Neural crest cell (in vitro differentiated cells): ENCODE measurements at places on chromosomes 11 and 22. TPM values are rescaled to one million over a fixed set of nuclear protein-coding genes. Genes with fewer than 3 reads are reported as not detected.
A peak's percentile ranks its signal among the peaks of the same experiment; 100 is the strongest.

OR56A1 gene
- 0.14 and 0.16 TPM in 2 replicates for total RNA-seq

BATF2 gene
- 0.21 and 0.30 TPM in 2 replicates for total RNA-seq

STK33 gene
- 17.3 and 24.2 TPM in 2 replicates for total RNA-seq

GP1BB gene
- 4.6 and 4.8 TPM in 2 replicates for total RNA-seq

- DNase-seq = no peak
Observed at GRCh38 chr11:28209906-28210305, 101.7 kb downstream of the METTL15 start.

- no peak for DNase-seq
Observed at GRCh38 chr11:100730266-100730665, 43.2 kb downstream of the ARHGAP42 start.

GRCh38 chr11:12942157-12942556 lies 67.0 kb upstream of the RASSF10 start:
- DNase-seq = no peak

MMP3 gene
- total RNA-seq = not detected in 2 replicates

- no peak for DNase-seq
Observed at GRCh38 chr11:118186346-118187107, 10.1 kb upstream of the SCN2B start.

GRCh38 chr11:27812341-27812740 lies 112.1 kb upstream of the BDNF start:
- no peak for DNase-seq

DNA sequence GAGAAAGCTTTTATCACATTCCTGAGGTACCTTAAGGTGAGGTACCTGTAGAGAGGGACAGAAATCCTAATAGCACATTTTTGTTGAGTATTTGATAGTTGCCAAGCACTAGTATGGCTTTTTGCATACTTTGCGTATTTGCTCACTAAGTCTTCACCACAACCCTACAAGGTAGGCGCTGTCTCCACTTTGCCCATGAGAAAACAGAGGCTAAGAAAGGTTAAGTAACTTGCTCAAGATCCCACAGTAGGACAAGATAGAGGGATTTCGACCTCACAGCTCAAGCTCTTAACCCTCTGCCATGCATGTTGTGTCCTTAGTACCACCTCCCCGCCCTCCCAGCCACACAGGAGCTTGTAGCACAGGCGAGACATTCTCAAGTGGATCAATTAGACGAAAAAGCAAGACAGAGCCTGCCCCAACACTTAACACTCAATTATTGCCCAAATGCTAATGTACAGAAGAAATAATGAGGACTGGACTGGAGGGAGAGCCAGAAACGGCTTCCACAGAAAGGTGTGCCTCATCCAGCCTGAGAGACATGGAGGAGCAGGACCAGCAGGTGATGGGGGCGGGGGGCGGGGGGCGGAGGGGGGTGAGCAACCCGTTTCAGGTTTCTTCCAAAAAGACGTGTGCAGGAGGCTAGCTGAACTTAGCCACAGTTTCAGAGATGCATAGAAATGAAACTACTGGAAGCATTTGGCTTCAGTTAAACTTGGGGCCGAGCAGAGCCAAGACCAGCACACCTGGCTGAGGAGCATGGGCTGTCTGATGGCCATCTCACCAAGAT lies 26.7 kb upstream of the CD44 start:
- no peak for DNase-seq

- DNase-seq = peak; percentile 18
Observed at GRCh38 chr11:63871962-63872799, 33.3 kb downstream of the MARK2 start.

DNA sequence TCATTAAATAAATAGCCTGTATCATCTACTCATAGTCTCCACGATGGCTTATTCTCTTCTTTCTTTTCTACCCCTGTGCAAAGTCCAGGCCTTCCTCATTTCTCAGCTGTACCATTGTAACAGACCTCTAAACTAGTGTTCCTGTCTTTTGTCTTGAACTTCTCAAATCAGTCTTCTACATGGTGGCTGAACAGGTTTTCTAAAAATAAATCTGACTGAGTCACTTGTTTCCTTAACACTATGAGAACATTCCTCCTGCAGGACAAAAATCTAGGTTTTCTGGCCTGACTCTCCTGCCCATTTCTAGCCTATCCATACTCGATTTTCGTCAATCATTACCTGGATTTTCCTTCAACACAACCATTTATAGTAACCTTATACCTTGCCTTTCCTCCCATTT lies 1080.8 kb upstream of the TENM4 start:
- no peak for DNase-seq

DNA sequence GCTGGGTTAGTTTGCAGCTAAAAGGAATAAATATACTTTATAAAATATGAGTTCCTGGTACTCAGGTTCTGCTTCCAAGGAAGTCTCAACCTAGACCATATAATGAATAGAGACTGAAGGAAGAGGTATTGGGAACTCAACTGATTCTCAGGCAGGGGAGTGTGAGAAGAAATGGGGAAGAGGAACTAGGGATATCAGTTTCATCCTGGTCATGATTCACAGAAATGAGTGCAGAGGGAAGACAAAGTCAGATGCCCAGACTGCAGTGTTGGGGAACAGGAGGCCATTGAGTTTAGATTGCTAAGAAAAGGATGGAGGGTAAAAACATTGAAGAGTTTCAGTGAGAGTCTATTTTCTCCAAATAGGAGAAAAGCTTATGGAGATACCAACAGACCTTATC lies 28.8 kb downstream of the PLAAT5 start:
- DNase-seq = no peak

APOL6 gene
- total RNA-seq = 0.02 TPM in 1 of 2 replicates, not detected in the other

GRCh38 chr22:38260761-38261681 lies 11.8 kb downstream of the TMEM184B start:
- DNase-seq = no peak

GRCh38 chr11:17766590-17766989 lies 32.0 kb downstream of the KCNC1 start:
- DNase-seq = no peak

OR10A2 gene
- total RNA-seq = not detected in 2 replicates

FREY1 gene
- 2.5 and 3.3 TPM in 2 replicates for total RNA-seq

- DNase-seq = no peak
Observed at GRCh38 chr22:20247608-20248171, 20.4 kb downstream of the RTN4R start.

UPK3A gene
- not detected in 2 replicates for total RNA-seq

EXPH5 gene
- total RNA-seq = 0.68 TPM in 2 replicates

- DNase-seq = peak; percentile 90
Observed at GRCh38 chr11:130916238-130916855, at the start of gene SNX19. Gene SNX19, minus strand, starts transcription at chr11:130916479. Its CDS starts 540 bp downstream, at chr11:130915939.

DNA sequence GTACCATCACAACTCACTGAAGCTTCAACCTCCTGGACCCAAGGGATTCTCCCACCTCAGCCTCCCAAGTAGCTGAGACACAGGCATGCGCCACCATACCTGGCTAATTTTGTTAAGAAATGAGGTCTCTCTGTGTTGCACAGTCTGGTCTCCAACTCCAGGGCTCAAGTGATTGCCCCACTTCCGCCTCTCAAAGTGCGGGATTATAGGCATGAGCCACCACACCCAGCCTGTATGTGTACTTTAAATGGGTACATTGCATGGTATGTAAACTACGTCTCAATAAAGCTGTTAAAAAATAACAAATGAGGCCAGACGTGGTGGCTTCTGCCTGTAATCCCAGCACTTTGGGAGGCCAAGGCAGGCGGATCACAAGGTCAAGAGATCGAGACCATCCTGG lies 36.2 kb upstream of the DDX6 start:
- DNase-seq = no peak

GRCh38 chr11:7690648-7691047 lies 15.6 kb downstream of the OVCH2 start:
- DNase-seq = no peak

DNA sequence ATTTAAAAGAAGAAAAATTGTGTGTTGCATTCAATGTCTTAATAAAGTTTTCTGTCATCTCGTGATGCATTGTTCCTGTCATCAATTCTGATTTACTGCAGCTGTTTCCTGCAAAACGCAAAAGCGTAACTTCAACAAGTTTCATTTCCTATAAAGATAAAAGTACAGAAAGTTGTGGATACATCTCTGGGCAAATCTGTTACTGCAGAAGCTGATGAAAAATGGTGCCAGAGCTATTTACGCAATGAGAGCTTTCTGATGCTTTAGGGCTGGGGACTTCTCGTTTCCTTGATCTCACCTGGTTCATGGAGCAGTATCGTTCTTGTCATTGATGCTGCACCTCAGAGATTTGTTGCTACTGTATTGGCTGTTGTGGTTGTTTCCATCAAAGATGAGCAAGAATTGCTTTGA lies 15.5 kb upstream of the MS4A12 start:
- DNase-seq = no peak

GRCh38 chr11:57568330-57568766 lies 876 bp upstream of the UBE2L6 start:
- peak; percentile 95 for DNase-seq

DNA sequence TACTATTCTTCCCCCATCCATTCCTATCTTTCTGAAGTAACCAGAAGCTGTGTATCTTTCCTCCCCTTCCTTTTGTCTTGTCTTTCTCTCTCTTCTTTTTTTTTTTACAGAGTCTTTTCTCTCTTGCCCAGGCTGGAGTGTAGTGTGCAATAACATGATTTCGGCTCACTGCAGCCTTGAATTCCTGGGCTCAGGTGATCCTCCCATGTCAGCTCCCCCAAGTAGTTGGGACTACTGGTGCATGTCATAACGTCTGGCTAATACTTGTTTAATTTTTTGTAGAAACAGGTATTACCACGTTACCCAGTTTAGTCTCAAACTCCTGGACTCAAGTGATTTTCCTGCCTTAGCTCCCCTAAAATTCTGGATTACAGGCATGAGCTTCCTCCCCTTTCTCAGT lies 86.5 kb downstream of the IGLL5 start:
- DNase-seq = no peak

DNA sequence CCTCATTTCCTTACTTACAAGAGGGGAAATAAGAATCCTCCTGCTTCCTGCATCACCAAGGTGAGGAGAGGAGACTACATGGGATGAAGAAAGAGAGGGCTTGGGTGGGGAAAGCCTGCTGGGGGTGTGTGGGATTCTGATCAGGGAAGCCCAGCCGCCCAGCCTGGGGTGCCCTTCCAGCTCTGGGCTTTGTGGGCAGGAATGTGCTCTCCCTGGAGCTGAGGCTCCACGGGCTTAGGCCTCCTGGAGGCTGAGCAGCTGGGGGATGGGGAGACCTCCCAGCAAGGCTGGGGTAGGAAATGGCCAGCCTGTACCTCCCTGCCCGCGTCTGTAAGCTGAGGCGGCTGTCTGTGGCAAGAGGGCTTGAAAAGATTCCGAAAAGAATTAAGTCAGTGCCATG lies 206.1 kb downstream of the GRIK4 start:
- no peak for DNase-seq

DNA sequence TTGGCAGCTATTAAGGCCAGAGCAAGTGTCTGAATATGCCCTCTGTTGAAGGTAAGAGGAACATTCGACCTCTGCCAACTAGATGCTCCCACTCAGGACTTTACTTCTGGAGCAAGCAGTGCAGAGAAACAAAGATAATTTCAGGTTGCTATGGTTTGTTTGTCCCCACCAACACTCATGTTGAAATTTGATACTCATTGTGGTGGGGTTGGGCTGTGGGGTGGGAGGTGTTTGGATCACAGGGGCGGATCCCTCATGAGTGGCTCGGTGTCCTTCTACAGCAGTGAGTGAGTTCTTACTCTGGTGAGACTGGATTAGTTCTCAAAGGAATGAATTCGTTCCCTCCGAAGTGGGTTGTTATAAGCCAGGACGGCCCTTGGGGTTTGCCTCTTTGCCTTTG lies 12.0 kb downstream of the OR8A1 start:
- no peak for DNase-seq

DNA sequence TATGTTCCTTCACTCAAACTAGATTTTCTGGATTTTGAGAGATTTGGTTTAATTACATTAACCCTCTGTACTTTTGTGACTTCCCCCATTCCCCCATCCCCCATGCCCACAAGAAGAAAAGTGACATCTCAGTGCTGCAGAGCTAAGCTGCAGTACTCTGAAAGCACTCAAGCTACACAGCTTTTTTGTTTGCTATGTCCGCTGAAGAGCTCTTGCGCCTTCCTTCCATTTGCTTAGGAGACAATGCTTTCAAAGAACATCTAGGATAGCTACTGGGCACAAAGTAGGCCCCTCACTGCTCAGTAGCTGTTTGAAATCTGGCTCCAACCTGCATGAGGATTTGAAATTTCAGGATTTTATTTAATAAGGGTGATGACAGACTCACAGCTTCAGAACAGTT lies 69.7 kb downstream of the SLC17A6 start:
- peak; percentile 3 for DNase-seq

GRCh38 chr11:105860105-105860504 lies 161.9 kb downstream of the MSANTD4 start:
- no peak for DNase-seq

DNA sequence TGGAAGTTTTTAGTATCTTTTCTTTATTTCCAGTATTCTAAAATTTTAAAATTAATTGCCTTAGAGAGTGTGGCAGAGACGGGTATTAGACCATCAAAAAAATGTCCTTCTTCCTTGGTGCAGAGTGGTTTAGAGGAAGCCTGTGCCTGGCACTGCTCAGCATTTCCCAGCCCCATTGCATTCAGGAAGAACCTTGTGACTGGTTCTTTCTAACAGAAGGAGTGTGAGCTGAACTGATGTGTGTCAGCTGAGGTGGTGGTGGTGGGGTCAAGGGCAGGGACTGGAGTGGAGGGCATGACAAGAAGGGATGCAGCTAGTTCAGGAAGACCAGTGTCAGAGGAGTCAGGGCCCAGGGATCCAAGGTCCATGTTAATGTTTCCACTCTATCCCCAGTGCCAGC lies 58.7 kb upstream of the FDX1 start:
- DNase-seq = no peak

- DNase-seq = no peak
Observed at GRCh38 chr11:113363996-113364641, 23.5 kb upstream of the ANKK1 start.

DNA sequence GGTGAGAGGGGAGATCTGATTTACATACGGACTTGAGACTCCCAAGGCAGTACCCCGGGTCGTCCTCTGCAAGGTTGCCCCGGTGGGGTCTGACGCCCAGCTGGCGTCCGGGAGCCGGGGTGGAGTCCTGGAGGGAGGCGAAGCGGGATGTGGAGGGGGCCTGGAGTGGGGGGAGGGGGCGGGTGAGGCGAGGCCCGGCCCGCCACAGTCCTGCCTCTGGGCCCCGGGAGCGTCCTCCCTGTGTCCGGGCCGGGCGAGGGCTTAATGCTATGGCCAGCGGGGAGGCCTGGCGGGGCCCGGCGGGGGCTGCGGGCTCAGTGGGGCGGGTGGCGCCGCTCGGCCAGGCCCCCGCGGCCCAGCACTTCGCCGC lies 2.4 kb upstream of the MYBPC3 start:
- no peak for DNase-seq

DNA sequence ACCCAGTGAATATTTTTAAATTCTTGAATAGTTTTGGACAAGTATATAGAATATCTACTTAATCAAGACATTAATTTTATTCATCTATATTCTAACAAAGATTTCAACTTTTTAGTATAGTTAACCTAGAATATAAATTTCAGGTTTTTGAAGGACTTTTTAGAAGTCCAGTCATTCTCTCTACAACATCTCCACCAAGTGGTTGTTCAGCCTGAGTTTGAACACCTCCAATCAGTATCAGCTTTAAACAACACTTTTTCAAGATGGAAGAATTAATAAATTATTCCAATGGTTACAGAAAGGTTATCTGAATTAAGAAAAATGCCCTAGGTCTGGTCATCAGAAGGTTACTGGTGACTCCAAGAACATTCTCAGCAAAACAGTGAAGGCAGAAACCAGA lies 31.8 kb downstream of the EIF3M start:
- DNase-seq = no peak
